ENCODE measurements at places on chromosomes 11 and 22.

DNA sequence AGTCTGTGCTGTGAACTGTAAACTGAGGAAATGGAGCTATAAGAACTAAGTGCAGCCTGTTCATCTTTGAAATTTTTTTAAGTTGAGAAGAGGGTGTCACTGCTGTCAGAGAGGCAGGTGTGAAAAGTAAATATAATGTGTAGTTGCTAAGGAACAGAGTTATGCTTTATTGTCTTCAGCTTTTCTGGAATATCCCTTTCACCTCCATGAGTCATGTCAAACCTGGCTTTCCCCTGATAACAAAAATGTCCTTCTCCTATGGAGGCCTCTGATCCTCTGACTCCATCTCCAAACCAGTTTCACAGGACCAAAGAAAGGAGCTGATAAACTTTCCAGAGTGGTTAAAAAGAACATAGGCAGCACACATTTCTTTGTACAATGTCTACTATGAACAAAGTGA lies 12.8 kb upstream of the MUC15 start:
- DNase-seq, result no peak

DNA sequence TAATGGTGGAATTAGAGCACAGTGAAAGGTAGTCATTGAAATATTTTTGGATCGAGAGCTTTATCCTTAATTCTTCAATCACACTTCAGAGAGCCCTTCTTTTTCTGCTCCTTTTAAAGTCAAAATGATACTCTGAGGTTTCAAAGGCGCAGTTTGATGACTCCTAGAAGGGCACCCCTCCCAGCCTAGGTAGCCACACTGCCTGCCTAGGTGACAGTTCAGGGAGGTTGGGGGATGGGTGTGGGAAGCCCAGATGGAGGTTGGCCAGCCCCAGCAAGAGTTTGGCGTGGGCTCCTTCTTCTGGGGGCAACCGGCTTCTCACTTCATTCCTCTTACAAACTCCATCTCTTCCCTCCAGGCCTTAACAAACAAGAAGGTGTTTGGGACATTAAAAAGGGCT lies 28.6 kb upstream of the PHF21A start:
- no peak for DNase-seq

GRCh38 chr11:27470166-27470565 lies 2.4 kb downstream of the LGR4 start:
- DNase-seq, result no peak

DNA sequence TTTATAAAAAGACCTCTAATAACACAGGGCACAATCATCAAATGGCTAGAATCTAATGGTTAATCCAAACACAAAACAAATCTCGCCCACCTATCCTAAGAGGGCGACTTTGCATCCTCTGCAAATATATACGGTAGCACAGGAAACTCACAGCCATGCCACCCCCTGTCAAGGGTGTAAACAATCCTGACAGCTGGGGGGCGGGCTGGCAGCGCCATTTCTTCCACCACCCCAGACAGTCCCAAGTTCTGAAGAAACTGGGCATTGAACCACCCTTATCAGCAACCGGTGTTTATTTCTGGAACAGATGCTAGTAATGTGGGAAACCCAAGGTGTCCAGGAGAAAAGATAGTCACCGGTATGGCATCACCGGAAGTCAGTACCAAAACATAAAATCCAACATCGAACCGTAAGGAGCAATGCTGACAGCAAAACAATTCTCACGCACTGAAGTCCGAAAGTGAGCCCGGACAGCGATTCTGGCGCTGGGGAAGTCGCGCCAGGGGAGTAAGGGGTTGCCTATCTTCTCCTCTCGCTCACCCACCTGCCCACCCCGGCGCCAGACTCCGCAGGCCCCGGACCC lies 825 bp downstream of the FBXO3 start:
- DNase-seq, result peak; percentile 75

DNA sequence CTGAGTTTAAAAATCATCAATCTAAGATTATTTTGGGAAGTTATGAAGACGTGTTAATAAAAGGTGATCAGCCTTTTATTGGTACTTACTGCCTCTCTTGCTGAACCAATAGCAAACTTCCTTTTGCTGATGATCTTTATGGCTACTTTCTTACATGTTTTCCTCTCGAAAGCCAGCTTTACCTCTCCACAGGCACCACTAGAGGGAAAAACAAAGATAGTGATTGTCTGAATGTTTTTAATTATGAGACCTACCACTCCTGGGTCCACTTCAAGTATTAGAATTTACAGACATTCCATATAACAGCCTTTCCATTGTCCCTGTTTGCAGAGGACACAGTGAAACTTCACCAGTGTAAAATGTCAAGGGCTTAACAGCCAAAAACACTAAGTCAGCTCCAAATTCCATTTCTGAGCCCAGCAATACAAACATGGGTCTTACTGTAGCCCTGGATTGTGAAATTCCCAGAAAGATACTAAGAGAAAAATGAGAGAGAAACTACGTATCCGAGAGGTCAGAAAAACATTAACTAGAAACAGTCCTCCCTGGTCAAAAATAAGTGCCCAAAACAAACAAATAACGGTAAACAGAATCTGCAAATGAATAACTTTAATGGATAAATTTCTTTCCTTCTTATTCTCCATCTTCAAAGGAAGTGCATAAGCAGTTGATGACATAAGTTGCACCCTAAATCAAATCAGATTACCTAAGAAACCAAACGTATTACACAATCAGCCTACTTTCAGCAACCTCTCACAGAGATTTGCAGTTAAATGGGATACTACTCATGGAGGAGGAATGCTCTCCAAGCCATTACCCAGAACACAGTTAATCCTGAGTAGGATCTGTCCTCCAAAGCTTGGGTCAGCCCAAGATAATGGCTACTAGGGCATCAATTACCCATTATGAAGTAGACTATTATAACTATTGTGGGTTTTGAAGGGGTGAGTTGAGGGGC lies 29.5 kb downstream of the CHEK2 start:
- no peak for DNase-seq

DNA sequence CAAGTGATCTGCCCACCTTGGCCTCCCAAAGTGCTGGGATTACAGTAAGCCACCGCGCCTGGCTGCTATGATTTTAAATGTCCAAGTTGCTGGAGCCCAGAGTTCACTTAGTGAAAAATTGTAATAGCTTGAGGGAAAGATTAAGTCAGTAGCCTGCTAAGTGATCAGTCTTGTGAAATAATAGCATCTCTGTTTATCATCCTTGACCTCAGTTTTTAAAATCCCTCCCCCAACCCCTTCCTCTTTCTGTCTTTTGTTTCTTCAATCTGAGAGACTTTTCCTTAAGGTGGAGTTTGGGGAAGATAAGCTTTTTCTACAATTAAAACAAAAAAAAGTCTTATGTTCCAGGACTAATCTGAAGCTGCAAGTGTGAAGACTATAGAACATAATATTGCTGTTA lies 6.4 kb downstream of the HIPK3 start:
- DNase-seq, result no peak

GRCh38 chr11:33941637-33942160 lies 49.8 kb upstream of the LMO2 start:
- DNase-seq, result no peak

- DNase-seq, result no peak
Measured at GRCh38 chr22:19398206-19398605, 33.3 kb downstream of the HIRA start.
